Activated CD4-positive, alpha-beta T cell treated with anti-CD3 and anti-CD28 coated beads for 24 hours (primary cell): ENCODE measurements at places on chromosomes 11 and 22.

GRCh38 chr11:126698576-126698975 lies 302.0 kb downstream of the KIRREL3 start:
- DNase-seq = no peak

GRCh38 chr22:27966168-27967064 lies 47.4 kb upstream of the PITPNB start:
- no peak for DNase-seq

GRCh38 chr11:99015634-99016454 lies 4.9 kb upstream of the CNTN5 start:
- DNase-seq = no peak

DNA sequence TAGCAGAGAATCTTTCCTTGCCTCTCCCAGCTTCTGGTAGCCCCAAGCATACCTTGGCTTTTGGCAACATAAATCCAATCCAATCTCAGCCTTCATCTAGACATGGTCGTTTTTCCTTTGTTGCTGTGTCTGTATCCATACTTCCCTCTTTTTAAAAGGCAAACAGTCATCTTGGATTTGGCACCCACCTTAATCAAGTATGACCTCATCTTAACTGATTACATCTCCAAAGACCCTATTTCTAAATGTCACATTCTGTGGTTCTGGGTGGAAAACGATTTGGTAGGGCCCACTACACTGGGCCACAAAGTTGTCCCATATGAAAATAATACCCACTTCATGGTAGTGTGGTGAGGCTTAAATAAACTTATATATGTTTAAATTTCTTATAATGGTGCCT lies 852 bp downstream of the BUD13 start:
- DNase-seq = no peak

DNA sequence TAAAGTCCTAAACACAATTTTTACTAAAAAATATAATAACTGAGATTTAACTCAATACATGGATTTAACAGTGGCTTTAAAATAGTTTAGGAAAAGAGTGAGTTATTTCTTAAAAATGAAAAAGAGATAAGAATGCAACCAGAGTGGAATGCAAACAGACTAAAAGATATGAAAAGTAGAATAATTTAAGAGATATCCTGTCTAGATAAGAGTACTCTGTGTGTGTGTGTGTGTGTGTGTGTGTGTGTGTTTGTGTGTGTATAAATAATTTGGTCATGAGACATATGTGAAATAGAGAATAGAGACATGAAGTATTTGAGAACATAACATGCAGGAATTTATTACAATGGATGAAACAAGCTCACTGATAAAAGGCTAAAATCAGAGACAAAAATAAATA lies 986.9 kb upstream of the CHORDC1 start:
- no peak for DNase-seq

DNA sequence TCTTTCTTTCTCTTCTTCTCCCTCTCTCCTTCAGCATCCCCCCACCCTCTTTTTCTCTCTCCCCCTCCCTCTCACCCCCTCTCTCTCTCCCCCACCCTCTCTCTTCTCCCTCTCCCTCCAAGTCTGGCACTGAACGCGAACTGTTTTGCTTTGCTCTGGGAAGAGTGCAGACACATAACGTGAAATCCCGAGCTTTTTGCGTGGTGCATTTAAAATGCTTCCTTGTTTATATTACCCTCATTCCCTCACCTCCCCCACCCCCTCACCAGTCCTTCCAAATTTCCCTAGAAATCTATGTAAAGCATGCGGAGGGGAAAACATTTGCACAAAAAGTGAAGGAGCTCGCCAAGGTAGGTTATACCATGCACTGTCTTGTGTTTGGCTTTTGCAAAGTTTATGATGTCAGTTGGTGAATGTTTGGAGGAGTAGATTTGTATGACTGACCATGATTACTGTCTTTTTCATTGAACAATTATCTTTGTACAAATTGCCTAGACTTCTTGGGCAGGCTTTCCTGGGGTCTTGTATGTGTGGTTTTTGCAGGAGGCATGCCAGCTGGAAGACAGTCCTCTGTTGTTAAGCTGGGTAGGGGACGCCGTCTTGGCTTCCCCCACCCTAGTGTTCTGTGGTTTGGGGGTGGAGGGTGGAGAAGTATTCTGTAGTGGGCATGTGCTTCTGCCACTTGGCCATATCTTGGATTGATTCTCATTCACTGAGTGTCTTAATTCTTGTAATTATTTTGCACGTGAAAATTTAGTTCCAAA lies 123.7 kb upstream of the HSD17B12 start:
- no peak for DNase-seq

GRCh38 chr11:68004551-68005335 lies 846 bp upstream of the UNC93B1 start:
- DNase-seq = no peak

DNA sequence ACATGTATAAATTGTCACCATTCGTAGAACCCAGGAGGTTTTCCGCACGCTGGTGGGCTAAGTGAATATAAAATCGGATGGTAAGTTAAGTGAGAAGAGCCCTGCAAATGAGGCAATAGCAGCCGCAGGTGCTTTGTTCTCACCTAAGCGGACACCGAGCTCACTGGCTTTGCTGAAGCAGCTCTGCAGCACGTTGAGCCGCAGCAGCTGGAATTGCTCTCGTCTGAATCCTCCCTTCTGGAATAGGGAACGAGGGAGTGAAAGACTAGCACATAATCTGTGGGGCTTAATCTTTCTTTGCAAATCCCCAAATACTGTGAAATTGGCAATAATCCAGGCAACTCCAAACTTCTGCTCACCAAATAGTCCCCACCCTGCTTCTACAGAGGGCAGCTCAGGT lies 488.1 kb downstream of the NTM start:
- no peak for DNase-seq

- DNase-seq = no peak
These were observed 46.6 kb downstream of the KDM2A start for GRCh38 chr11:67165623-67166022.

GRCh38 chr11:34707462-34707840 lies 86.6 kb downstream of the EHF start:
- DNase-seq = no peak

- DNase-seq = no peak
These were observed 2.3 kb upstream of the IL17REL start for GRCh38 chr22:50014655-50015401.

- DNase-seq = no peak
These were observed 48.8 kb upstream of the ASPHD2 start for GRCh38 chr22:26380072-26380830.

DNA sequence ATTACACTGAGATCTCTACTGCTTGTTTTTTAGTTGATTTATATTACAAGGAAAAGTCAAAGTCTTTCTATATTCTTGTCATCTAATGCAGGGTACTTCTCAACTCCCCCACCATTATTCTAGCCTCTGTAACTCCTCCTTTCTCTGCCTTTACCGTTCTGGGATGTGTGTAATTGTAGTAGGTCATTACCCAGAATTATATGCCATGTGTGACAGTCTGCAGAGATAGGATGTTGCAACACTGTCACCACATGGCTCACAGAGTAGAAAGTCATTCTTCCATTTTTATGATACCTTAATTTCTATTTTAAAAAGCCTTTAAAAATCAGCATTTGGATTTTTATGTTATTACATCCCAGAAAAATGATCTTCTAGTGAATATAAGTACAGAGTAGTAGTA lies 32.7 kb downstream of the ZNF143 start:
- no peak for DNase-seq

DNA sequence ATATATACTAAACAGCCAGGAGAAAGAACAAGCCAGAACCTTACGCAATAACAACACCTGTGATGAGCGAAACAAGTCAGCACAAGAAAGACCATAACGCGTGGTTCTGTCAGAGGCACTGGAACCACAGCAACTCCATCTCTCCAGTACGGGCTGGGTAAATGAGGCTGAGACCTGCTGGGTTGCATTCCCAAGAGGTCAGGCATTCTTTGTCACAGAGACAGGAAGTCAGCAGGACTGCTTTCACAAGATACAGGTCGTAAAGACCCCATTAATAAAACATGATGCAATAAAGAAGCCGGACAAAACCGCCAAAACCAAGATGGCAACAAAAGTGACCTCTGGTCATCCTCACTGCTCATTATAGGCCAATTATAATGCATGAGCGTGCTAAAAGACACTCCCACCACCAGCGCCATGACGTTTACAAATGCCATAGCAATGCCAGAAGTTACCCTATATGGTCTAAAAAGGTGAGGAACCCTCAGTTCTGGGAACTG lies 21.7 kb downstream of the TPST2 start:
- DNase-seq = no peak
